ENCODE measurements at places on chromosomes 1 and 21.

DNA sequence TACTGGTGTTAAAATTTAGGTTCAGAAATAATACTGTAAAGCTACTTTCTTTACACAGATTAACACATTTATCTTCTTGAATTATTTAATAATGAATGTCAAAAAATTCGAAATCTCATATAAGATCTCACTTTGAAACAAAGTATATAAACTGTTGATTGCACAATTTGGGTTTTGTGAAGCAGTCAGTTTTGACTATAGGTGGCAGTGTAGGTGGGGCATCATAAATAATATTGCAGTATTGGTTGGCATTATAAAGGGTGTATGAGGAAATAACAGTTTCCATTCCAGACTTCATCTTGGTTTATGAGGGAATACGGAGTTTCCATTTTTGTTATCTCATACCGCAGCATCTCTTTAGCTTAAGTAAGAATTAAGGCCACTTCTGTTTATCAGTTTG is 49.9 kb downstream of the SUCO start:
- DNase-seq = no peak

- no peak for DNase-seq
Observed at GRCh38 chr1:119181218-119181617, 40.8 kb upstream of the WARS2 start.

GRCh38 chr1:59156051-59156450 is 140.8 kb upstream of the FGGY start:
- DNase-seq = no peak

- no peak for DNase-seq
Observed at GRCh38 chr1:162458236-162458635, 39.4 kb upstream of the UHMK1 start.

DNA sequence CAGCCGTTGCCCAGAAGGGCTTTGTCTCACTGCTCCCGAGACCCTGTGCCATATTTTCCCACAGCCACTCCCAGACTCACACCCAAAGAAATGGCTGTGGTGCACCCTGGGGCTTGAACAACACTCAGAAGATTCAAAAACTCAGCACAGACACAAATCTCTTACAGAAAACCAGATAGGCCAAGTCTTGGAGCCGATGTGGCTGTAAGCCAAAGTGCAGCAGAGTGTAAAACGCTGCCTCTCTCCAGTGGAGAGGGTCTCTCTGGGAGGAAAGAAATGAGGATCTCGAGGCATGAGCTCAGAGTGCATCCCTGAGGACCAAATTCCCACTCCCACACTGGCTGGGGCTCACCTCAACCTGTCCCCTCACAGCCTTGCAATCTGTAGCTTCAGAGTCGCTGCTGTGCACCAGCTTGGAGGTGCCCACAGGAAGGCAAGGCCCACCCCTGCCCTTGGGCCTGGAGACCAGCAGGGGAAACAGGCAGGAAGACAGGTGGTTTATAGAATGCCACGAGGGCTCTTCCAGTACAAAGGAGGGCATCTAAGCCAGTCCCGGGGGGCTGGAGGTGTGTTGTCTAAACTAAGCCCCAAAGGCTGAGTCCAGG is 171.3 kb upstream of the AJAP1 start:
- no peak for DNase-seq

DNA sequence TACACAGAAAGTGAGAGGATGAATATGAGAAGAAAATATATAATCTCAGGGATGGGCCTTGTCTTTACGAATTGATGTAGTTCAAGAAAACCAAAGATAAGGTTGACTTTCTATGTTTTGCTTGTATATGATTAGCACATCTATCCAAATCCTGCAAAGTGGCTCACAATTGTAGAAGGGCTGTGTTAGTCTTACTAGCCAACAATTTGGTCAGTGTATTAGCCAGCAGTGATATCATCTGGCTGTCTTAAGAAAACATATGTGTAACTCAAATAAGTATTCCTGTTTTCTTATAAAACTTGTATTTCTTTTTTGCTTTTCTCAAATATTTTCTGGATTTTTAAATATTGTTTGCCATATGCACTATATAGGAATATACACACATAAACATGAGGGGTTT is 5.5 kb downstream of the SDCCAG8 start:
- no peak for DNase-seq

GRCh38 chr1:17027403-17027802 is 15.7 kb upstream of the ATP13A2 start:
- no peak for DNase-seq

GRCh38 chr1:202856014-202856413 is 32.9 kb downstream of the RABIF start:
- DNase-seq = no peak

- no peak for DNase-seq
Observed at GRCh38 chr1:6898974-6899539, 113.8 kb downstream of the CAMTA1 start.

- DNase-seq = no peak
Observed at GRCh38 chr1:27318596-27318995, 3.4 kb upstream of the TMEM222 start.

- DNase-seq = no peak
Observed at GRCh38 chr1:30691480-30691879, 31.9 kb downstream of the MATN1 start.

- no peak for DNase-seq
Observed at GRCh38 chr1:90317628-90318027, 322.7 kb downstream of the ZNF326 start.

DNA sequence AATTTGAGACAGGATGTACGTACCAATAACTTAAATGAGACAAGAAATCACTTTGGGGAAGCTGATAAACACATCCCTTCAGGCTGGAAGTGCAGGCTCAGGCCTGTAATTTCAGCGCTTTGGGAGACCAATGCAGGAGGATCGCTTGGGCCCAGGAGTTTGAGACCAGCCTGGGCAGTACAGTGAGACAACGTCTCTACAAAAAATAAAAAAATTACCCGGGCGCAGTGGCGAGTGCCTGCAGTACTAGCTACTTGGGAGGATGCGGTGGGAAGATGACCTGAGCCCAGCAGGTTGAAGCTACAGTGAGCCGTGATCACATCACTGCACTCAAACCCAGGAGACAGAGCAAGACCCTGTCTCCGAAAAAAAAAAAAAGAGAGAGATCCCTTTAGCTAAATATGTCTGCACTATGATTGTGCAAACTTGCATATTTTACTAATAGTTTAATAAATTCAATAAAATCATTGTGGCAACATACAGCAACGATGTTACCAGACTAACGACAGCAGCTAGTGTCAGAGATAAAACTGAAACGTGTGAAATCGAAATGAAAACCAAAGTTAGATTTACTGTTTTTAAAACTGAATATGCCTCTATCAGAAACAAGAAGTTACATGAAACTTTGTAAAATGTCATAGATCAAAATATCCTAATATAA is 54.7 kb downstream of the CD2 start:
- no peak for DNase-seq

GRCh38 chr1:55070293-55071164 is 31.2 kb downstream of the PCSK9 start:
- no peak for DNase-seq

DNA sequence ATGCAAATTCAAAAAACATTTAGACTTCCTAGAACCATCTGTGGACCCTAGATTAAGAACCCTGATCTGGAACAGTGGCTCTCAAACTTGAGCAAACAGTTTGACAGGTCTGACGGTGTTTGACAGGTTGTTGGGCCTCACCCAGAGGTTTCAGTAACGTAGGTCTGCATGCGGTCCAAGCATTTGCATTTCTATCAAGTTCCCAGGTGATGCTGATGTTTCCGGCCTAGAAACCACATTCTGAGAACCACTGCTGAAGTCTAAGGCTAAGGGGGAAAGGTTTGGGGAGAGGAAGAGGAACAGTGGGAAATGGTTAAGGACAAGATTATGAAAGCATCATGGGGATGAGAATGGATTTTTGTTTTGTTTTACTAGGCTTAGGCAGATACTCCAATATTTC is 48.6 kb downstream of the MDM4 start:
- DNase-seq = no peak

DNA sequence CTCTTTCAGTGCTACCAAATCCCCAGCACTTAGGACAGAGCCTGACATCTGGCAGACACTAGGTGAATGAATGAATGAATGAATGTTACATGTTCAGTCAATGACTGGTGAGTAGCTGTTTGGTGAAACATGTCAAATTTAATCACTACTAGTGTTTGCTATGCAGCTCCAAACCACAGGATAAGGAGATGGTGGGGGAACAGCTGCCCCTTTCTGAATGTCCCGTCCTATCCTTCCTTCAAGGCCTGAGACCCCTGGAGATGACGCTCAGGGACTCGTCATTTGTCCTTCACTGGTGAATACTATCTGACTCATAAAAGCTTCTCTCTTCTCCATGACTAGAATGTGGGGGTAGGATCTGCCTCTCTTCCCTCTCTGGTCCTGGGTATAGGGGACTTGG is 175.4 kb downstream of the HIVEP3 start:
- DNase-seq = no peak

- no peak for DNase-seq
Observed at GRCh38 chr21:27060190-27060589, 93.3 kb upstream of the ADAMTS5 start.

DNA sequence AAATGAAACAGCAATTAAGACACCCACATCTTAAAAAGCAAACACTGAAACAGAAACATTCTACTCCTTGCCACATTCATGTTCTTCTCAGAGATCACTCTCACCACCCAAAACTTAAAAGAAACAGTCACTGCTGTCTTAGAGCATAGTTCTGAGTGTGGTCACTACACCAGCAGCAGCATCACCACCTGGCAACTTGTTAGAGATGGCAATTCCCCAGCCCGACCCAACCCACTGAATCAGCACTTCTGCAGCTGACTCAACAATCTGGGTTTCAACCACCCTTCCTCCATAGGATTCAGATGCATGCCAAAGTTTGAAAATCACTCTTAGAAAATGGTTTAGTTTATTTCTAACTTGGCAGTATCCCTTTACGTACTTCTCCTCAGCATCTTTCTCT is 126.1 kb downstream of the CDC42BPA start:
- peak; percentile 91 for DNase-seq

- DNase-seq = no peak
Observed at GRCh38 chr1:72432645-72433267, 150.4 kb upstream of the NEGR1 start.

- no peak for DNase-seq
Observed at GRCh38 chr21:34897828-34898227, 151.3 kb downstream of the RUNX1 start.

- DNase-seq = no peak
Observed at GRCh38 chr1:214823311-214824117, 220.5 kb downstream of the CENPF start.

GRCh38 chr21:22885079-22885478 is 1886.9 kb downstream of the NCAM2 start:
- DNase-seq = no peak

DNA sequence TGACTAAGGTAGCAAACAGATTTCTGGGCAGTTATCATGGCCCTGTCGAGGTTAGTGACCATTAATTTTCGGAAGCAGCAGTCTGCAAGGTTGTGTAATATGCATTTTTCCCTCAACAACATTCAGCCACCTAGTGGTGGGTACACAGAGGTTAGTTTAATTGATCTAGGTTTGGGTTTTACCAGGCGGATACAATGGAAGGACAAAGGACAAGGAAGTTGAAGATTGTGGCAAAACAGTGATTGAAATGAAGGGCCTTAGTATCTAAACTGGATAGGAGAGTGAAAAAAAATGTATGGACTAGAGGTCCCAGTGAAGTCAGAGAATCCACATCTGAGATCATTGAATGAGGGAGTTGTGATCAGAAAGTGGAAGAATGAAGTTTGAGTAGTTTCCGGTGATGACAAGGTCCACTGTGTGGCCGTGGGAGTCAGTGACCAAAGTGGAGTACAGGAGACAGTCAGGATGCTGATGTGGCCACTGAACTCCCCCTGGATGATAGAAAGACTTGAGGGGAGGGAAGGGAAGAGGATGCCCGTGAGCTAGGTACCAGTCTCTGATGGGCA is 2.8 kb downstream of the ARMH1 start:
- DNase-seq = peak; percentile 21

- no peak for DNase-seq
Observed at GRCh38 chr1:89271341-89272015, 1.2 kb downstream of the GBP5 start.

GRCh38 chr1:178004926-178005391 is 35.1 kb upstream of the SEC16B start:
- no peak for DNase-seq

- no peak for DNase-seq
Observed at GRCh38 chr21:44494956-44495355, 39.6 kb downstream of the LRRC3 start.

- no peak for DNase-seq
Observed at GRCh38 chr1:4512636-4513035, 141.8 kb upstream of the AJAP1 start.

DNA sequence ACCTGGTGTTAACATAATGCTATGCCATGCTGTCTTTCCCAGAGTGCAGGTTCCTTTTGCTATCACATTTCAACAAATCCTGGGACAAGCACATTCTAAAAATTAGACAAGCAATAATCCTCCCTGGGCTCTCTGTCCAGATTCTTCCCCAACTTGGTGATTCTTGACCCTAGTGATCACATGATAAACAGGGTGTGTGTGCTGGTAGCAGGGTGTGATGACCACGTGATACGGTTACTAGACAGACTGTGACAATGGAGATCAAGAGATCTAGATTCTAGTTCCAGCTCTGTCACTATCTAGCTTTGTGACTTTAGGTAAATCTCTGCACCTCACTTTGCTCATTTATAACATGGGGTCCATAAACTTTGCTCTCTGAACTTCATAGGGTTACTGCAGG is 61.9 kb upstream of the HSD17B7 start:
- no peak for DNase-seq

- no peak for DNase-seq
Observed at GRCh38 chr1:244419024-244419423, 32.7 kb downstream of the ADSS2 start.

GRCh38 chr21:23887725-23888306 is 1719.5 kb downstream of the MRPL39 start:
- peak; percentile 6 for DNase-seq

GRCh38 chr1:224938652-224939051 is 9.2 kb downstream of the DNAH14 start:
- no peak for DNase-seq

GRCh38 chr1:22717037-22717760 is 6.6 kb downstream of the EPHB2 start:
- no peak for DNase-seq

- no peak for DNase-seq
Observed at GRCh38 chr1:241932845-241933244, 24.7 kb upstream of the BECN2 start.

Measured in hematopoietic multipotent progenitor cell treated with erythropoietin and hydrocortisone succinate and interleukin-3 and kit ligand, for 15 days (in vitro differentiated cells).